ENCODE measurements at places on chromosomes 16 and 17.
A peak's percentile ranks its signal among the peaks of the same experiment; 100 is the strongest.

DNA sequence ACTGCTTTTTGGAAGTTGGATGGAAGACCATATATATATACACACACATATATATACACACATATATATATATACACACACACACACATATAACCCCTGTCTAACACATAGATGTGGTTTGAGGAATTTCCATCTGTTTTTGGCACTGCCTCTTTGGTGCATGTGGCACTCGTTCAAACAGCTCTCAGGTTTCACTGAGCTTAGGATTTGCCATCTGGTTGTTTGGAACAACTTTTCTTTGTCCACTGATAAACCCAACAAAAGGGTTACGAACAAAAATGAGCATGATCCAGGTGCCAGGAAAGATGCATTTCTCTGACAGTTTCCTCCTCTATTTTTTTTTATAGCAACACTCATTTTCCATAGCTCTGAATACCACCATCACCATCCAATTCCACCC lies 14.6 kb upstream of the KCNJ16 start:
- peaks cover 14% of the 10 kb centered on the region for H3K4me1 ChIP-seq
- H3K27ac ChIP-seq: no peak overlapping the region
- H3K4me3 ChIP-seq: no peak overlapping the region
- no peaks in the 10 kb centered on the region for H3K27me3 ChIP-seq

DNA sequence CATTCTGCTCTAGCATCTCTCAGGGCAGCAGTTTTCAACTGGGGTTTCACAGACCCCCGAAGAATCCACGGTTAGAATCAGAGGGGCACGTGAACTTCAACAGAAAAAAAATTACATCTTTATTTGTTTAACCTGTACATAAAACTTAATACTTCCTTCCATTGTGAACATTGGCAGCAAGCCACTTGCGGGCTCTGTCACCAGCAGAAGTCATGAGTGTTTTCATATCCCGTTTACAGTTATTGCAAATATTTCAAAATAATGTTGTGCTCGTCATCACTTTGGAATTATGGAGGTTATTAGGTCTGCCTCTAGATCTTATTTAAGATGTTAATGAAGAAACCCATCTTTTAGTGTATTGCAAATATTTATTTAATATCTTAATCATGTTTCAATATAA lies 109.8 kb downstream of the SDR42E1 start:
- no peak overlapping the region for H3K27ac ChIP-seq
- no peak overlapping the region for H3K4me3 ChIP-seq
- H3K4me1 ChIP-seq: no peaks in the 10 kb centered on the region
- no peaks in the 10 kb centered on the region for H3K36me3 ChIP-seq
- DNase-seq: no peak

DNA sequence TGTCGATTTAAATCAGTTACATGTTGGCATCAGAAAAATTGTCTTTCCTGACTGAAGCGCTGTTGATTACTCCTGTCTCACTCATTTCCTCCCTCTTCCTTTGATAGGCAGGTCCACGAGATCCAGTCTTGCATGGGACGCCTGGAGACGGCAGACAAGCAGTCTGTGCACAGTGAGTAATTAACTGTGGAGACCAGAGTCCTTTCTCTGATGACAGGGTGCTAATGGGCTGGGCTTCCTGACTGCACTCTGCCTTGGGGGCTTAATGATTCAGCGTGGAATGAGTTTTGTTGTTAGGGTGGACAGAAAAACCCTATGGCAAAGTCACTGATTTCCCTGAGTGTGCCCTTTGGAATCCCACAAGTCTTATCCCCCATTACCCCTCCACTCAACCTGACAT lies 6.5 kb downstream of the GOSR2 start:
- no peak overlapping the region for H3K27ac ChIP-seq
- peaks cover 13% of the 10 kb centered on the region for H3K4me1 ChIP-seq
- no peak for DNase-seq
- no peak overlapping the region for H3K4me3 ChIP-seq

DNA sequence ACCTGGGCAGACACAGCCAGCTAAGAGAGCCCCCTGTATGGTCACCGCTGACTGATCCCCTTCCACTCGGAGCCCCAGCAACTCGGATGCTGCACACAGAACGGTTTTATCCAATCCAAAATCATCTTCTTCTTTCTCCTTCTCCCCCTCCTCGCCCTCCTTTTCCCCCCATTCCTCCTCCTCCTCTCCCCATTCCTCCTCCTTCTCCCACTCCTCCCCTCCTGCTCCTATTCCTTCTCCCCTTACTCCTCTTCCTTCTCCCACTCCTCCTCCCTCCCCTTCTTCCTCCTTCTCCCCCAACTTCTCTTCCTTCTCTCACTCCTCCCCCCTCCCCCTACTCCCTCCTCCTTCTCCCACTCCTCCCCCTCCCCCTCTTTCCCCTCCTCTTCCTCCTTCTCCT lies 30.4 kb upstream of the MEAK7 start:
- no peak overlapping the region for H3K4me3 ChIP-seq
- H3K27ac ChIP-seq: peak overlapping the region; percentile 80
- H3K27me3 ChIP-seq: no peaks in the 10 kb centered on the region

DNA sequence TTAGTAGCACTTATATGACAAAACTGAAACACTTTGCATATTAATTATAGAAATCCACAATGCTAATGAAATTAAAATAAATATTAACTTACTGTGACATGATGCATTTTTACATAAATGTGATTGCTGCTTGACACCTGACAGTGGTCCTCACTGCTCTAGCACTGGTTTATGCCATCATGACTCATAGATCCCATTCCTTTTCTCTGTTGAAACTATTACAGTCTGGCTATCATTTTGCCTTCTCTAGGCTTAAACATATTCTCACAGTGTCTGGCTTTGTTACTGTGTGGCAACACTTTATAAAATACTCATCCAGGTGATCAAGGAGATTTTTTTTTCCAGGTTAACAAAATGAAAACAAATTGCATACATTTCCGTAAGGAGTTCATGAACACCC lies 108.0 kb downstream of the MRTFB start:
- no peaks in the 10 kb centered on the region for H3K36me3 ChIP-seq
- no peak for DNase-seq
- no peaks in the 10 kb centered on the region for H3K4me1 ChIP-seq
- H3K4me3 ChIP-seq: no peak overlapping the region
- H3K27me3 ChIP-seq: no peaks in the 10 kb centered on the region
- no peak overlapping the region for H3K27ac ChIP-seq

DNA sequence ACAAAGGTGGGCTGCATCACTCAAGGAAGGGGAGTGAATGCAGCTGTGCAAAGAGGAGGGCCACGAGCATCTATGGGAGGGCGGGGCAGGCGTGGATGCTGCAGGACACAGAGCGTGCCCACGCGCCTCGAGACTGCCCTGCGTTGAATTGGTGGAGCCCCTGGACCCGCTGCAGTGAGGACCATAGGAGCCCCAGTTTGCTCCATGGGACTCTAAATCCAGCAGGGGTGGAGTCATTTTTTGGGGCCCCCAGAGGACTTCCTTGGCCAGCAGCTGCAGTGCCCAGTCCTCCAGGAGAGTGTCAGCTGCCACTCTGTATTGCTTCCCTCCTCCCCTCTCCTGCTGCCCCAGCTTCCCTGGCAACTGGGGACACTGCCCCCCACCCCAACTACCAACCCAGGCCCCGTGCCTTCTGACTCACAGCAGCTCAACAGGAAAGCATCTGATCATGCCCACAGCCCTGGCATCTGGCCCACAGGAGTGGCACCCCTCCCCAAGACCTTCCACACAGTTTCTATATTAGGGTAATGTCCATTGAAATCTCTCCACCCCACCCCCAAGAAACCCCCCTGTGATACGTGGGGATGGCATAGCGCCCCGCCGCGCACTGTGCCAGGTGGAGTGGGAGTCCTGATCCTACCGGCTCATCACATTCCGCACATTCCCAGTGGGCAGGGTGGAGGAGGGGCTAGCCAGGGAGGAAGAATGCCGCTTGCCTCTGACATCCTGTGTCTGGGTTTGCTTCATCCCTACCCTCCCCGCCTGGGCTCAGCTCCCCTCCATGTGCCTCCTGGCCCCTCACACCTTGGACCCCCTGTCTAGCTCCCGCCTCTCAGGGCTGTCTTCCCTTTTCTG lies 27.8 kb upstream of the ITGA3 start:
- no peak overlapping the region for H3K4me3 ChIP-seq
- no peak for DNase-seq
- H3K36me3 ChIP-seq: no peaks in the 10 kb centered on the region
- H3K27me3 ChIP-seq: no peaks in the 10 kb centered on the region

DNA sequence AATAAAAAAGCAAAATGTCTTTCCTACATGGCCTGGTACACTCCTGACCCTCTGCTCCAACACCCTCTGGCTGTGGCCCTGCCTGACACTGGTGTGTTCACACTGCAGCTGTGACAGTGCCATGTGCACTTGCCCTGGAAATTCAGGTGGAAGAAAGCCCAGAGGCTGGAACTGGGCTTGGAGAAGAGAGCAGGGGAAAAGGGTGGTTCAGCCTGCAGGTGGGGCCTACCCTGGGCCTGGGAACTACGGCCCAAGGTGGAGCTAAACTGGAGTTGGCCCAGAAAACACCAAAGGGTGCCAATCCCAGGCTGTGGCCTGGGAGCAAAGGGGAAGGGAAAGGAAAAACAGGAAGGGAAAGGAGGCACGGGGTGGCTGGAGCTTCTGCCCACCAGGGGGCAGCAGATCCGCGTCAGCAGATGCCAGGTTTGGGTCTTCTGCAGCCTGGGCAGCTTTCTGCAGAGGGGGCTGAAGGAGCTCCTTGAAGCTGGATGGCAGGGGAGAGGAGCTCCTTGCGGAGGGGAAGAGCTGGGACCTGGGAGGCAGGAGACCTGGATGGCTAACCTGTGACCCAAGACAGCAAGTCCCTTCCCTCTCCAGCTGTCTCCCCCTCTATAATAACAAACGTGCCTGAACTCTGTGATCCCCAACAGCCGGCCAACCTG lies 15.4 kb upstream of the CTCF start:
- DNase-seq: peak; percentile 90
- H3K4me1 ChIP-seq: no peaks in the 10 kb centered on the region
- peak overlapping the region; percentile 68 for H3K27ac ChIP-seq
- H3K27me3 ChIP-seq: no peaks in the 10 kb centered on the region
- peaks cover 2% of the 10 kb centered on the region for H3K36me3 ChIP-seq

DNA sequence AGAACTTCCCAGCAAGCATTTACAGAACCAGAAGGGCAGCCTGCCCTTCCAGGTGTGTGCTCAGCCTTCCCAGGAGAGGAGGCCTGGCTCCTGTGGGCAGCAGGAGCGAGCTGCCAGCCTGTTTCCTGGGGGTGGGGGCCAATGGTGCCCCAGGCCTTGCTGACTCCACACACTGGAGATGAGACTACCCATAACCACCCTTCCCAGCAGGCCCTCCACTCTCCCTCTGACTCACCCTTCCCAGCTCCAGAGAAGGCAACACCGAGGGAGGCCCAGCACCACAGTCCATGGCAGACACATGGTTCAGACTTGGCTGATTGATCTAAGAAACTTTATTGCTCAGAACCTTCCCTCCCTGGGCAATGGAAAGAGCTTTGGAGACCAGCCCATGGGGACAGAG lies 1.8 kb upstream of the PRSS53 start:
- no peaks in the 10 kb centered on the region for H3K36me3 ChIP-seq
- no peak overlapping the region for H3K27ac ChIP-seq
- H3K27me3 ChIP-seq: no peaks in the 10 kb centered on the region
- no peak overlapping the region for H3K4me3 ChIP-seq

GRCh38 chr16:57477531-57478202 lies 8.6 kb downstream of the DOK4 start:
- H3K27me3 ChIP-seq: no peaks in the 10 kb centered on the region
- peaks cover 43% of the 10 kb centered on the region for H3K4me1 ChIP-seq
- peaks cover 18% of the 10 kb centered on the region for H3K36me3 ChIP-seq
- no peak for DNase-seq
- H3K4me3 ChIP-seq: no peak overlapping the region
- H3K27ac ChIP-seq: no peak overlapping the region

DNA sequence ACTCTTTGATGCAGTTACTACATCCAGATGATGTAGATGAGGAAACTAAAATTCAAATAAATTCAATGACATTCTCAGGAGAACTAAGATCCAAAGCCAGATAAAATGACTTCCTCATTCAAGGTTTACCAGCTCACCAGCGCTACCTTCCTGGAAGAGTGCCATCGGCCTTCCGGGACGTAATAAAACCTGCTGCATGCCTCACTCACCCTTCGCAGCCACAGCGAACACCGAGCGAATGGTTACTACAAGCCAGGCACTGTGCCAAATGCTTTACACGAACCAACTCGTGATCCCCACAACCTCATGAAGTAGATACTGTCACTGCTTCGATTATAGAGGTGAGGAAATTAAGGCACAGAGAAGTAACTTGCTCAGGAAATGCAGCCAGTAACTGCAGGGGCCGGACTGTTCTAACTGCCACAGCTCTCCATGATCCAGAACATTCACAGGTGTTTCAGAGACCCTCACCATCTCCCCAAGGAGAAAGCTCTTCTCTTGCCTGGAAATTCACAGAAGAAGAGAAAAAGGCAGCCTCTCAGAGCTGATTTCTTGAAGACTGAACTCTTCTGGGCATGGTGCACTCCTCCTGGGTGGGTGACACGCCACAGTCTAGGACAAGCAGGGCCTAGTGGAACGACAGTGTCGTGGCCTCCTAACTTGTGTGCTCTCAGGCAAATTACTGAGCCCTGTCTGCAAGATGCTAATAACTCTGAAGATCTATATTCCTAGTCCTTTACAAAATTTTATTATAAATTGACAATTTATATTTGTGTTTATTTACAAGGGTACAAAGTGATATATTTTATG lies 46.8 kb downstream of the HIC1 start:
- no peak overlapping the region for H3K4me3 ChIP-seq
- no peak overlapping the region for H3K27ac ChIP-seq
- H3K27me3 ChIP-seq: no peaks in the 10 kb centered on the region
- H3K4me1 ChIP-seq: no peaks in the 10 kb centered on the region

DNA sequence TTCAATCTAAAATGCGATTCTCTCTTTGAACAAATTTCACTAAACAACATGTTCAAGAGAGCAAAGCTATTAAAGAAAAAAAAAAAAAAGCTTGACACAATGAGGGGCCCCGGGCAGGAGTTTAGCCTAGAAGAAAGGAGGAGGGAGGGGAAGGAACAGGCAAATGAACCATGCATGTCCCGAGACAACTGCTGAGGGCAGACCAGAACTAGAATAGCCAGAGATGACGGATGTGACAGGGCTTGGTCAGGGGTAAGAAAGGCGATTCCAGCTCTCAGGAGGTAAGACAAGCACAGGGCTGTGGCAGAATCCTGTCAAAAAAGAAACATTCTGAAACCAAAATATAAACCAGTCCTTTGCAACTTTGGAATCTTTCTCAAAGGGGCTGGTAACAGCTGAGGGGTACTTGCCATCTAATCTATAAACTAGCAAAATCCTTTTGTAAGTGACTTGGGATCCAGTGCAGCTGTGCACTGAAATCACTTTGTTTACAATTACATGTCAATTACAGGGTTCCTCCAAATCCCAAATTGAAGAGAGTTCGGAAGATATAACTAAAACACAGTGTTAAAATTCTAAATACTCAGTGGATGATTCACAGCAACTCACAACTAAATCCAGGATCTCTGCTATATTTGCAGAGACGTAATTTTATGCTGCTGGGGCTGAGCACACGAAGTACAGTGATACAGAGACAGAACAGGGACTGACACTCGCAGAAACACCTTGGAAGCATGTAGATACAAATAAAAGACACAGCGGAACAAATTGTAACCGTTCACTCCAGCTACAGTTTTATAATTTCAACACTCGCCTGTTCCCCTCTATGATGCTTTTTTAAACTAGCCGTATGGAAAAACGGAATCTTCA lies 567.4 kb upstream of the ZFHX3 start:
- peaks cover 2% of the 10 kb centered on the region for H3K27me3 ChIP-seq
- H3K36me3 ChIP-seq: no peaks in the 10 kb centered on the region
- no peak overlapping the region for H3K27ac ChIP-seq
- H3K4me1 ChIP-seq: no peaks in the 10 kb centered on the region

GRCh38 chr17:64687961-64688360 lies 25.9 kb upstream of the SMURF2 start:
- no peak for DNase-seq
- H3K4me3 ChIP-seq: no peak overlapping the region
- H3K27ac ChIP-seq: no peak overlapping the region
- no peaks in the 10 kb centered on the region for H3K36me3 ChIP-seq
- no peaks in the 10 kb centered on the region for H3K4me1 ChIP-seq
